ENCODE measurements at places on chromosomes 7 and 10.

DNA sequence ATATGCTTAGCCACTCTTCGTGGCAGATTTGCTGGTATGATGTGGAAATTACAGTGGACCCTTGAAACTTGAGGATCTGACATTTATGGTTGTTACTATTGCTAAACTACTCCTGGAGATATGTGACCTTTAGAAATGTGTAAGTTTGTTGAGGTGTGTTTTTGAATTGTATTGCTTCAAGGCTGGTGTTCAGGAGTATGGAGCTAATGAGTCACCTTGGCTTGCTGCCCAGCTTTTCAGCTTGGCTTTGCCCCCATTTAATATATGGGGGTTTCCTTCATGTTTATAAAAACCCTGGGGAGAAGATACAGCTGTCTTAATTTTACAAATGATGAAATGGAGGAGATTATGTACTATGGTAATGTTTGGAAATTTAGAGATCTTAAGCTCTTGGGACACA, 11.6 kb downstream of the HBP1 start:
- peak; percentile 71 for DNase-seq

GRCh38 chr7:29199776-29200175, 5.2 kb downstream of the CHN2 start:
- no peak for DNase-seq

- no peak for DNase-seq
These were observed 27.4 kb upstream of the RASGEF1A start for GRCh38 chr10:43294241-43294658.

GRCh38 chr10:102675666-102676533, 31.6 kb downstream of the TRIM8 start:
- DNase-seq, result peak; percentile 95

DNA sequence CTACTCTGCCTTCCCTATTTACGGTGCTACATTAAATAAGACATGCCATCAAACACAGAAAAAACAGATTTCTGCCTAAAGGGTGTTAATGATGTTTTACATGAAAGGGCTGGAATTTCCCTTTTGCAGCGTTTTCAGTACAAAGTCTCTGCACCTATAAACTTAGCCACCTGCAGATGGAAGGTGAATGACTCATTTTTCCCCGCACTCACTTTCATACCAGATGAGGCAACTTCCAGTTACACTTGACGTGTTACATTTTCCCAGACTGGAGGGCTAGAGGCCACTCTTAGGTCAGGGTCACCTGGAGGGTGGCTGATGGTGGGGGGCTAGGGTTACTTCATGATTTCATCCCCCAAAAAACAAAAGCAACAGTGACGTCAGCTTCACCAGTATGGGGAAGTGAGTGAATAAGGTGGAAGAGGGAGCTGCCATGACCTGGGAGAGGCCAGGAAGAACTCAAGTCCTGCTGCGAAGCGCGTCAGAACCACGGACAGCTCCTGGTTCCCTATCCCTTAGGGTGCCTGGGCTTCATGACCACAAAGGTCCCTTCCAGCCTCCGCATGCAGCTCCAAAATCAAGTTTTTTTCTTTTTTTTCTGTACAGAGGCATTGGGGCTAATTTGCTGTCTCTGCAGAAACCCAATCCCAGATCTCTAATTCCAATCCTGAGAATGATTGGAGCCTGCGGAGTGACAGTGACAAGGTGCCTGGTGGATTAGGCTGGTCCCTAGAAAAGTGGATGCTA, 94.0 kb downstream of the ADARB2 start:
- DNase-seq, result no peak
